ENCODE measurements at places on chromosomes 6 and 20. TPM values are rescaled to one million over a fixed set of nuclear protein-coding genes. Genes with fewer than 3 reads are reported as not detected.
A peak's percentile ranks its signal among the peaks of the same experiment; 100 is the strongest.

- DNase-seq: peak; percentile 35
Observed at GRCh38 chr6:132268209-132268608, 133.1 kb downstream of the MOXD1 start.

- no peak for DNase-seq
Observed at GRCh38 chr6:24330137-24330732, 27.6 kb downstream of the DCDC2 start.

DNA sequence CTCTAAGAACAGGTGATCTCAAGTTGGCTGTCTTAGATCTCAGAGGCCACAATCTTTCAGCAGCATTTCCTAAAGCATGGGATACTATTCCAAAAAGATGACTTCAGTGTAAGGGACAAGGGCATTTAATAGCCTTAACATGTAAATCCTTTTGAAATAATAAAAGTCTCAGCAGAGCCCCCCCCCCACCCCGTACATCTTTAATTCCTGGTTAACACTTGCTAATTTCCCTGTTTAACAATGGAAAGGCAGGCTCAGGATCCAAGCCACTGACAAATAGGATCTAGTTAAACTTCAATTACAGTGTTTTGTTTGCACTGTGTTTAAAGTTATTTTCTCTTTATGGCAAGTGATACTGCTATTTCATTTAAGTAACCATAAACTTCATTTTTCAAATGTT, 12.0 kb downstream of the TASP1 start:
- no peak for DNase-seq

- no peak for DNase-seq
Observed at GRCh38 chr6:165805636-165806035, 142.6 kb upstream of the PDE10A start.

DNA sequence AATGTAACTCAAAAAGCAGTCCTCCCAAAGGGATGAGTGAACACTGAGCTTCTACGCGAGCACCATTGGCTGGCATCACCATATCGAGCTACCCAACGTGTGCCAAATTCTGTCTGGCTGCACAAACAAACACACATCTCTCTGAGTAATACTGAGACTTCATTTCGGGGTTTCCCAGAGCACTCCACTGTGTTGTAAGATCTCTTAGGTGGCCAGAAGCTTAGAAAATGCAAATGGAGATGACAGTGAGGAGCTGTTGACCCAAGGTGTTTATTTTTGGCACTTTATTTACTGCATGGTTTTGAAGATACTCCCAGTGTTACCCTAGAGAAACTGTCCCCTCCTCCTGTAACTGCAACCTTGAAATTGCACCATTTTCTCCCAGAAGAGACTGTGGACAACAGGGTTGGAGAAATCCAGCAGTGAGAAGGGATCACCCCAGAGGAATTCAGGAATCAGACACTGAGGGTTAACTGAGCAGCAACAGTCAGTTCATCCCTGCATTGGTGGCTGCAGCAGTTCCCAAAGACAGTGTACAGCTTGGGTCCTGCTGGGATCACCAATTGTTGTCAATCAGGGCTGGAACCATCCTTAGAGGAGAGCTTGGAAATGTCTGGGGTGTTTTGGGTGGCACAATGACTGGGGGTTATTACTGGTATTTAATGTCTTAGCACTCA, 1.0 kb upstream of the RIPOR2 start:
- no peak for DNase-seq

DNA sequence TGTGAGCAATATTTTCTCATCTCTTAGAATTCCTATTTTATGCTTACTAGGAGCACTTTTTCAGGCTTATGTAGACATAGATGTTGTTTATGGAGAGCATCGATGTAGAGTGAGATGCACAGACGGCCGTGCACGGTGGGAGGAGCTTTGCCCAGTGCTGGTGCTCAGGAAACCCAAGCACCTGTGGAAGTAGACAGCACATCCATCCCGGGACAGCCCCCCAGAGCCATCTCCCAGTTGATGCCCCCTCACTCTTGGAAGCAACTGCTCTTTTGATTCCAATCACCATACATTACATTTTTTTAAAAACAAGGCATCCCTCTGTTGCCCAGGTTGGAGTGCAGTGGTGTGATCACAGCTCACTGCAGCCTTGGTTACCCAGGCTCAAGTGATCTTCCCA, 143.7 kb downstream of the SMOC2 start:
- DNase-seq: no peak

CAGE1 gene
- not detected for polyA plus RNA-seq

DNA sequence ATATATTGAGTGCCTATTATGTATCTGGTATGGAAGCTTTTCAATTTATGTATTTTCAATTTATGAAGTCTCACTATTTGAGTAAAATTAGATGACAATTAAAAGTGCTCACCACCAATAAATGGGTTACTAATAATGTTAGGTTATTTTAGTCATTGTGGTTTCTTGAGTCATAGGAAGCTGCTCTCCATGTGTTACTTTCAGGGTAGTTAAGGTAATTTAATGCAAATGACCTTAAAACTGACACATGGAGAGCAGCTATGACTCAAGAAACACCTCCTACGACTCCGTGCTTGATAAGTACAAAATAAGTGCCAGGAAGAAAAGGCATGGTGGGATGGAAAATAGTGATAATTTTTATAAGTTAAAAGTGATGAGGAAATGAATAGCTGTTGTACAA, 16.5 kb upstream of the TINAG start:
- no peak for DNase-seq

DNA sequence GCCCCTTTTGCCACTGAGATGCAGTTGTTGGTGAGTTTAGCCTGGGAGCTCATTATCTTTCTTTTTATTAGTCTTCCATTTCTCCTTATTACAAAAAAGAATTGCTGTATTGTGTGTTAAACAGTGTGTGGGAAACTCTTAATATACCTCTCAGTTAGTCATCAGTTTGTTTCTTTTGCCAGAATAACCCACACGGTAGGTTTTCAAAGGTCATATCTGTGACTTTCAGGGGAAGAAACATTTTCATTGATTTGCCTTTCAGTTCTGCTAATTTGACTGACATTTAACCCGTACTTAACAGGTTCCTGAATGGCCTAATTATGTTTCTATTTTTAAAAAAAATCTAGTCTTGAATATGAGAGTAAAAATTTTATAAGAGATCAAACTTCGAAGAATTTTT, 145.3 kb downstream of the KHDC1L start:
- DNase-seq: no peak

DNA sequence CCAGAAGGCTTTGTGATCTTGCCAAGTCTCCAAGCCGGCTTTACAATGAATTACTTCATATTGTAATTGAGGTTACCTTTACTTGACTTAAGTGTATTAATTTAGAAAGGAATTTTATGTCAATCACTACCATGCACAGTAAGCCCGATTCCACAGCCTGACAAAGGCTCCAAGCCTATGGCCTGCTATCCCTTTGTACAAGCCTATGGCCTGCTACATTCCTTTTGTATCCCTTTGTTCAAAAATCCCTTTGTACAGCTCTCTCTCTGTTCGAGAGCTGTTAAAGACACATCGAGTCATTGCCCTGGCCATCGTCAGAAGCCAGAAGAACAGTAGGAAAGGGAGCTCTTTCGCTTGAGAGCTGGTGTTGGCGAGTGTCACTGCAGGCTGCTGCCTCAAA, 2.7 kb upstream of the EDN3 start:
- DNase-seq: no peak

GRCh38 chr20:8726460-8726859, 342.4 kb upstream of the PLCB4 start:
- no peak for DNase-seq

DNA sequence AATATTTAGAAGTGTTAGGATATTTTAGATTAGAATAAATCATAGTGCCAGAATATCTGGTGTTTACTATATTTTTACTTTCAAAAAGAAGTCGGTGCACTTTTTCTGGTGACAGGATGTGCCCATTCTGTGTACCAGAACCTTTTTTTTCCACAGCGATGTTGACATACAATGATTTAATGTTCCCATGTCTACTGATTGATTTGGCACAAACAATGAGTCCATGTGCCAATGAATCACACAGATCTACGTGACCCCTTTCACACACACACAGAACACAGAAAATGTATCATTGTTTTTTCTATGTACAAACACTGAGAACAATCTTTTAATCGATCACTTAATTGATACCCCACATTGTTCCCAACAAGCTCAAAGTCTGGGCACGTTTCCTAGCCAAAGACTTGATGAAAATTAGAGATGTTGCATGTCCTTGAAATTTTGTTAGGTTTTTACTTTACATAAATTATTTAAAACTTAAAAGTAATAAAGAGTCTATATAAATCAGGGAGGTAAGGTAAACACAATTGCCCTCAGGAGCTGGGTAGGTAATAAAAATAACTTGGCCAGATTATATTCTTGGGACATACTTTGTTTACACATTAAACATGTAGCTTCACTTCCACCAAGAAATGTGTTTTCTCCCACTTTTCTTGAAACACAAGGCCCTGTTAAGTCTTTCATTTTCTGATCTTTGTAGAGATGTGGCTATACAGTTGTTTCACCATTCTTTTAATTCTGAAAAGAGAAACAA, 36.4 kb upstream of the SOX4 start:
- no peak for DNase-seq

DNA sequence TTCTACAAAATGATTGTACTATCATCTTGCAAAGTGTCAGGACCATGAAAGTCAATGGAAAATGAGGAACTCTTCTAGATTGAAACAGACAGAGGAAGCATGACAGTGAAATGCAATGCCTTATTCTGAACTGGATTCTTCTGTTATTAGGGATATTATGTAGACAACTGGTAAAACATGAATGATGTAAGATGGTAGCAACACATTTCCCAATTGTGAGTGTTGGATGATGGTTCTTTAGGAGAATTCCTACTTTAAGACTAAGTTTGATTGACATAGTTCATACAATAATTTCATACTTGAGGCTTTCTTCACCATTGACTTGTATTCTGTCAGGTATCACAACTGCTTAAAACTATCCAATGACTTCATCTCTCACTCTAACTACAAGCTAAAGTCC, 4.5 kb downstream of the UBE3D start:
- no peak for DNase-seq

HAO1 gene
- not detected for polyA plus RNA-seq

DNA sequence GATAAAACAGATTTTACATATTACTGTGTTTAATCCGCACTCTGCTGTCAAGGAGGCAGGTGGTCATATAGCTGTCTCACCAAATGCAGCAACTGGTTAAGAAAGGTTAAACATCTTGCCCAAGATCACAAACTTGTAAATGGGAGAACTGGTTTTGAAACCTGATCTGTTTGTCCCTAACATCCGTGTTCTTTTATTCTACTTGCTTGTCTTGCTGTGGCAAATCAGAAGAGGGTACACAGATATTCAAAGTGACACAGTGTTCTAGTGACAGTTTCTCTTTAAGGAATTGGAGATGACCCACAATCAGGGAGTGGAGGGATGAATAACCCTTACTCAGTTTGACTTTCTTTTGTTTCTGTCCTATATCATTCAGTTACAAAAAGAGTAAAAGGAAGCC, 83.0 kb upstream of the SGK1 start:
- no peak for DNase-seq
